ENCODE measurements at places on chromosomes 4 and X.

- no peak for DNase-seq
Measured at GRCh38 chr4:146073517-146073916, 102.0 kb upstream of the LSM6 start.

DNA sequence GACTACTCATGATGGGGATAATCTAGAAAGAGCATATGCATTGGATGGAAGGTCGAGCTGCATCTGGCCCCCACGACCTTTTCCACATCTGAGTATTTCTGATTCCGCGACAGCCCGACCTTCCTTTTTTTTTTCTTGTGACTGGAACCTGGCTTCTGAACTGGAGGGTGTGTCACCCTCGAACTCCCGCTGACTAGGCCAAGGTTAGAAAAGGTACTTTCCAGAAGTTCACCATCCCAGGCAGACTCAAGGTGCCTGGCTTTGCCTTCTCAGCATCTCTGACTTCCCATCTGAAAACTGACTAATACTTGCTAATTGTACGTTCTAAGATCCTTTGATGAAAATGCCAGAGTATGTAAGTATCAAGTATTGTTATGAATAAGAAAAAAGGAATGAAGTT lies 49.3 kb upstream of the CD40LG start:
- no peak for DNase-seq

DNA sequence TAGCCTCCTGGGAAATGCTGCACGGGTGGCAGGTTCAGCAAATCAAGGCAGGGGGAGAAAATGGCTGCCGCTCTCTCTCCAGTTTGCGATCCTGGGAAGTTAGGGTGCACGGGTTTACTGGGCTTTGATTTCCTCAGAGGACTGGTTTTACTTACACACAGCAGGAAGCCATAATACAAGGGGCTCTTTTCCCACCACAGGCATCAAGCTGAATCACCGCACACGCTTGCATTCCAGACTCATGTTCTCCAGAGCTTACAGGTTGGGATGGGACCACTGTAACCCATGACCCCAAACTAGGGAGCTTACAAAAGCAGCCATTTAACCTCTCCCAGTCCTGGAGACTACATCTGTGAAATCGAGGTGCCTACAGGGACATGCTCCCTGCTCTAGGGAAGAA lies 159.8 kb downstream of the DHRSX start:
- no peak for DNase-seq

DNA sequence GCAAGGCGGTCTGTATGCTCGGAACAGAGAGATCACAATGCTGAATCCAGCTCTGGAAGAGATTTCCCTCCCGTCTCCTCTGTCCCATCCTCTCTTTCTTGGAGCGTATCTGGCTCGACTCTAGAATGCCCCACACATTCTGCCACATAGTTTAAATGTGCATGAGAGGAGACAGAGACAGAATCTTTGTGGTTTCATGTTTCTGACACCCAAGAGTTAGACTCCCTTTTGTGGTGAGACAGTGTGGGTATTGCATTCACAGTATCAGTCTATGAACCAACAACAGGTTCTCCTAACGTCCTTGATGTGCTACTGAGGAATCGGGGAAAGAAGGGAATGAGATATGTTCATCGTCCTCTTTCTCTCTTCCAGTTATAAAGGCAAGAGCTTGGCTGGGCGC lies 25.3 kb downstream of the FAM47E start:
- no peak for DNase-seq

DNA sequence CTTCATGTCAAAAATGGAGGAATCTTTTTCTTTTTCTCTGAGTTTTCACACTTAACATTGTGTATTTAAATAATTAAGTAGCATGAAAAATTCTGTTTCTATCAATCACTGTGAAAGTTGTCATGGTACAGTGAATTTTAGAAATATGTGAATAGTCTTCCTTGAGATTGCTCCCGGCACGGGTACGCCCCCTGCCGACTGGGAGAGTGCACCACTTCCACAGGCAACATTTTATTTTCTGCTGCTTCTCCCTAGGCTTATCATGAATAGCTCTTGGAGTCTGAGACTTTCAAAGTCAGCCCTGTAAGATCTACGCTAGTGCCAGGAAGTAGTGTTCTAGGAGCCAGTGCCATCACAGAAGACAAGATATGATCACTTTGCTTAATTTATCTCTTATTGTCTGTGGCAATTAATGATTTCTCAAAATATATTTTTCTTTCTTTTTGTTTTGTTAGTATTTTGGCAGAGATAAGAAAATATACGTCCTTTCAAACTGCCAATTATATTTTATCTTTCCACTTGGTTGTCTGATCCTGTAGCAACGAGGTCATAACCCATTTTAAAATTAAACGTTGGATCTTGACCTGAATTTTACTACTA lies 763.8 kb upstream of the AADAT start:
- no peak for DNase-seq

GRCh38 chrX:81662381-81662780 lies 460.5 kb downstream of the SH3BGRL start:
- DNase-seq, result no peak

GRCh38 chr4:10320130-10320529 lies 137.1 kb downstream of the ZNF518B start:
- DNase-seq, result no peak

- DNase-seq, result no peak
Measured at GRCh38 chr4:68748181-68748991, 67.4 kb upstream of the UGT2B10 start.

GRCh38 chrX:119625843-119626242 lies 19.6 kb upstream of the NKRF start:
- no peak for DNase-seq

- no peak for DNase-seq
Measured at GRCh38 chr4:109554971-109555370, 5.1 kb upstream of the MCUB start.
